Fibroblast of the aortic adventitia (primary cell): ENCODE measurements at places on chromosomes 5 and 9.

DNA sequence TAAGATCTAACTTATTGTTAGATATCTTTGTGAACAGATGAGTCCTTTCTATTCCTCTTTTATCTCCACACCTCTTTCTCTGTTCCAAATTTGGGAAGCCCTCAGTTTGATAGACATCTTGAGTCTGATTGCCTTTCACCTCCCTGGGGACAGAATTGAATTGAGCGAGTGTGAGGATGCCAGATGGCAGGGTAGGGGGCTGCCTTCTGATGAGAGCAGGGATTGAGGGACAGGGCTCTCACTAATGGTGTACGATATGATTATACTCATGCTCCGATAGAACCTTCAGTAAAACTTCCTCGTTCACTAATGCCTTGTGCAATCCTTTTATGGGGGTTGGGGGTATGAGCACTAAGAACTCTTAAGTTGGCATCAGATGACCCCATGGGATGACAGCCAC lies 172.1 kb upstream of the DAP start:
- DNase-seq = no peak

DNA sequence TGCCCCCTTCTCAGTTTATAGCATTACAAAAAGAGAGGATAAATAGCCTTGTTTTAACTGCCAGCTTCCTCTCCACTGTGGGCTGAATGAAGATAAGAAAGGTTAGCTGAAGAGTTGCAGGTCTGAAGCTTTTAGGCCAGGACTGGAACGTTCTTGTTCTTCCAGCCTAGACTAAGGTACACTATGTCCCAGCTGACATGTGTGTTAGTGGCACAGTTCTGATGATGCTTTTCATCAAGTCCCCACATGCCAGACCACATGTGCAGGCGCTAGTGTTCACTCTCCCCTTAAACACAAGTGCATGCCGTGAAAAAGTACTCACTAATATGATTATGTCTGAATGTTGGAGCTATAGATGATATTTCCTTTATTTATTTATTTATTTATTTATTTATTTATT lies 40.7 kb downstream of the STXBP1 start:
- DNase-seq = no peak

- no peak for DNase-seq
Observed at GRCh38 chr9:1759771-1760300, 255.3 kb upstream of the SMARCA2 start.

DNA sequence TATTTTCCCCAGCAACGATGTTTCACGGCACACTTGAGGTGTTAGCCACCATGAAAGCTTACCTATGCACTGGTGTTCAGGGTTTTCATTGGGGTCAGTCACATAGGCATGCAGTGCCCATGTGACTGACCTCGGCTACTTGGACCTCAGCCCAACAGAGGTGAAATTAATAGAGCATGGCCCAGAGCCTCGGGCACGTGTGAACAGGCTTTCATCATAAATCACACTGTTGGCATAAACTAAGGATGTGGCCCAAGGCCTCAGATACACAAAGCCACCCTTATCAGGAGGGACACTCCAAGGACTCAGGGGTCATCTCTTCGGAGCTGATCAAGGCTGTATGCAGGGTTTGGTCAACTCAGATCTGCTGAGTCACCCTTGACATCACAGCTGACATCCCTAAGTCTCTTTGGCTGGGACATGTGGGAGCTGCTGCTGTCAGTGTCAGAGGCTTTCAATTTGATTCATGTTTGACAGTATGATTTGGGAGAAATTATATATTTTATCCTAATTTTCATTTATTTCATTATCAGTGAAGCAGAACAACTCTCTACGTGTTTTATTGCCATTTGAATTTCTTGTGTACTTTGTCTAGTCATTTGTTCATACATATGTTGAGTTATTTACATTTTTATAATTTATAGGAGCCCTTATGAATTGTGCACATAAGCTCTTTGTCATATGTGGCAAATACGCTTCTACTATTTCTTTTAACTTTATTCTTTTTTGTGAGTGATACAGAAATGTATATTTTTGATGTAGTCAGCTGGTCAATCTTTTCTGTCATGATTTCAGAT lies 59.7 kb upstream of the ANKRD33B start:
- no peak for DNase-seq

DNA sequence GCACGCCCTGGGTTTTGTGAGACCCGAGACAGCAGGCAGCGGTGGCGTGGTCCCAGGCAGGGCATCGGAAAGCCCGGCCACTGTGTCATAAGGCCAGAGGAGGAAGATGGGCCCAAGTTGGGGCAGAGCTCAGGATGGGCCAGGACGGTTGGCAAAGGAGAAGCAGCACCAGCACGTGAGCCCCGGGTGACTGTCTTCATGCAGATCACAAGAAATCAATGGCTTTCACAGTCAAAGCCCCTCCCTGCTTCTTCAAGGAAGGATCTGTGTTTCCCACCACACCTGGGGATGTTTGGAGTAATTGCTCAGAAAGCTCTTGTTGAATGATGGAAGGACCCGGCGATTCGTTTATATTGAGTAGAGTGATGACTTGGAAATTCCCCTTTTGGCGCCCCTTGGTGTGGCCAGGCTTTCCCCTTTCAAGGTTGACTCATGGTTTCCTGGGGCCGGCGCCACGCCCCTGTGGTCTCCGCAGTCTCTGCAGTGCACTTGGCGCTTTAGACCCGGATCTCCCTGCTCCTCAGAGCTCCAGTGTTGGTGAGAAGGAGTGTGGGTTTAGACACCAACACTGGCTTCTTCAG lies 52.1 kb downstream of the IL31RA start:
- DNase-seq = peak; percentile 23

DNA sequence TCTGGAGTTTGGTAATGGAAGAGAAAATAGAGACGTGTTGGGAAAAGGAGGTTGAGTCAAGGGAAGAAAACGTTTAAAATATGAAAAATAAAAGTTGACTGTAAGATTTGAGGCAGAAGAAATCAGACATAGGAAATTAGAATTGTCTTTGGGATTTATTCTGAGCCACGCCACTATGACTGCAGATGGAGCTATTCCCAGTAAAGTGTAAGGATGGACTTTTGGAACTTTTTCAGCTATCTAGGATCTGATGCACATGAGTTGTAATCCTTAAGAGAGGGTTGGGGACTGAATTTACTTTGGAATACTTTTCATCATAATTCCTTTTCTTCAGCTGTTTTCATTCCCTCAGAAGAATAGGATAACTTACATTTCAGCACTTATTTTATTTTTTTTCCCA lies 336.7 kb downstream of the FAM170A start:
- peak; percentile 26 for DNase-seq

GRCh38 chr5:17898766-17899165 lies 264.5 kb downstream of the TAF11L14 start:
- no peak for DNase-seq

- no peak for DNase-seq
Observed at GRCh38 chr9:87781331-87781730, 55.4 kb downstream of the CTSL start.

- DNase-seq = peak; percentile 99
Observed at GRCh38 chr9:98867429-98868168, 60.1 kb downstream of the GALNT12 start.

GRCh38 chr9:92325269-92325990 lies at the start of the genes CENPP and NOL8:
Gene CENPP, plus strand, starts transcription at chr9:92325953.
Gene NOL8, minus strand, starts transcription at chr9:92325350. Its CDS starts 1,189 bp downstream, at chr9:92324161.
- peak; percentile 92 for DNase-seq

- peak; percentile 37 for DNase-seq
Observed at GRCh38 chr9:126980231-126980630, 65.6 kb downstream of the RALGPS1 start.

GRCh38 chr9:133996531-133997520 lies 4.7 kb upstream of the VAV2 start:
- DNase-seq = no peak

GRCh38 chr9:119003882-119004617 lies 365.2 kb downstream of the BRINP1 start:
- DNase-seq = no peak

- DNase-seq = peak; percentile 95
Observed at GRCh38 chr5:89728750-89729149, 680.8 kb downstream of the CETN3 start.

DNA sequence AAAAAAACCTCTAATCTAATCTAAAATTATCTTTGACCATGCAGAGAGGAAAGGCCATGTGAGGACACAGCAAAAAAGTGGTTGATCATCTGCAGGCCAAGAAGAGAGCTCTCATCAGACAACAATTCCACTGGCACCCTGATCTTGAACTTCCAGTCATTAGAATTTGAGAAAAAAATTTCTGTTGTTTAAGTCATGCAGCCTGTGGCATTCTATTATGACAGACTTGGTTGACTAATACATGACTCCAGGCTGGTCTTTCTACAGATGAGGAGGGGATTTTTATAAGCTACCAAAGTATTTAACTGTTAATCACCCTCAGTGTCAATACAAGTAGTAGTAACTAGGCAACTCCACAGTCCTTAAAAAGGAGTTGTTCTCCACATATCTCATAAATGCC lies 358.5 kb upstream of the RGMB start:
- peak; percentile 82 for DNase-seq

- DNase-seq = no peak
Observed at GRCh38 chr5:60143942-60144549, 250.5 kb upstream of the PDE4D start.

DNA sequence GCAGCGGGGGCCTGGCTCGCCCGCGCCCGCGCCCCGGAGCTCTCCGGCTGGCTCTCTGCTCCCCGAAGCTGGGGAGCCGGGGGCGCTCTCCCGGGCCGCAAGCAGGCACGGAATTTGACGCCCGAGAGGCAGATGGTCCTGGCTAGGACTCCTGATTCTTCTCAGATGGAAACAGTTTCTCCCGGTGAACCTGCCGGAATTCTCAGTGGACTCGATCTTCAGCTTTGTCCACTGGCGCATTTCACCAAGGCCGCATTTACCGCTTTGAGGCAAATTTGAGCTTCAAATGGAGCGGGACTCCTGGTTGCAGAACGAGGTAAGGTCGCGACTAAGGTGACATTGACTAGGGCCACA lies 305.7 kb upstream of the KCNN2 start:
- no peak for DNase-seq

DNA sequence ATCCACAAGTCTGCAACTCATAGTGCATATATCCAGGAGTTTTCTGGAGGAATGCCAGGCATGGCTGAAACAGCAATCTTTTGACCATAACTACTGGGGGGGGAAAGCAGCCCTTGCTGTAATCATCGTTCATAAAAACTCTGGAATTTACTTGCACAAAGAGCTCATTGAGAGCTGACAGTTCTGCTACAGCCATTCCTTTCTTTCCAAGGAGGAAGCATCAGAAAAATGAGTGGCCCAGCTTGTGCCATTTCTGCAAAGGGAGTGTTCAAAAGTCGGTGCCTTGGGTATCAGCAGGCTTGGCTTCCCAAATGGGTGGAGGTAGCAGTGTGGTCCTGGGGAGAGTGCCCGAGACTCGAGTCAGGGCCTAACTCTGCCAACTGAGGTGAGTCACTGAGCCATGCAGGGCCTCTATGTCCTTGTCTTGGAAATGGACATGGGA lies 101.5 kb downstream of the GCNT1 start:
- DNase-seq = peak; percentile 85

- peak; percentile 66 for DNase-seq
Observed at GRCh38 chr9:127921557-127922120, 4.8 kb upstream of the ST6GALNAC4 start.

DNA sequence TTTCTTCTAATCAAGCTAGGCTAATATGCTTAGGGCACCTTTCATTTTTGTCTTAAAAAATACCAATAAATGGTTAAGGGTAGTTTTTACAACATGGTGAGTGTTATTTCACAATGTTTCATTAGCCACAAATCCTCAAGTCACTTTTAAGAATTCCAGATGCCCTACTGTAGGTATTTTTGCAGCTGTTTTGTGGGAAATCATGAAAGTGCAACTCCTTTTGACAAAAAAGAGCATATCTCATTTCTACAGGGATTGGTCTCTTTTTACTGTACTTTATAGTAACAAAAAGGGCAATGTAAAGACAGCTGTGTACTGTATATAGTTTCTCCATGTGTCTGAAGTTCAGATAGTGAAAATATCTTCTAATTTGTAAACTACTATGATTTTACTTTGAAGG lies 28.3 kb upstream of the GAS1 start:
- DNase-seq = peak; percentile 67

GRCh38 chr5:14270209-14270702 lies 127.1 kb downstream of the TRIO start:
- DNase-seq = peak; percentile 79

GRCh38 chr9:129567329-129567728 lies 53.6 kb downstream of the C9orf50 start:
- no peak for DNase-seq

- no peak for DNase-seq
Observed at GRCh38 chr5:16922430-16922829, 13.7 kb downstream of the MYO10 start.

DNA sequence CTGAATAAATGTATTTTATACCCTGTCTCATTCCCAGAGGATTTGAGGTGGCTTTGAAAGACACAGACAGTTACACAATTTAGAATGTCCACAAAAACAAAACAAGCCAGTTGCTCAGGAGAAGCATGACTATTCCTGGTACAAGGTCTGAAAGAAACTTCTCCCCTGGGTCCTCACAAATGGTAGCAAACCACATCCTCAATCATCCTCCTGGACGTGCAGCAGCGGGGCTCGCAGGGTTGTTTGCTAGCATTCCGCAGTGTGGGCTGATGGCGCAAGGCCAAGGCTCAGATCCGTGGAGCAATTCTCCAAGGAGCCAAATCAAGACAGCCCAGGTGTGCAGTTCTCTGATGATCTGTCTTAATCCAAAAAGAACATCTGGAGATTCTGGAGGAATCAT lies 210.3 kb downstream of the ACTL7B start:
- no peak for DNase-seq
